GF-D8 (cell line): ENCODE measurements at places on chromosomes 7 and 10.
A peak's percentile ranks its signal among the peaks of the same experiment; 100 is the strongest.

GRCh38 chr7:101999393-101999792 is 182.0 kb downstream of the CUX1 start:
- DNase-seq: no peak

DNA sequence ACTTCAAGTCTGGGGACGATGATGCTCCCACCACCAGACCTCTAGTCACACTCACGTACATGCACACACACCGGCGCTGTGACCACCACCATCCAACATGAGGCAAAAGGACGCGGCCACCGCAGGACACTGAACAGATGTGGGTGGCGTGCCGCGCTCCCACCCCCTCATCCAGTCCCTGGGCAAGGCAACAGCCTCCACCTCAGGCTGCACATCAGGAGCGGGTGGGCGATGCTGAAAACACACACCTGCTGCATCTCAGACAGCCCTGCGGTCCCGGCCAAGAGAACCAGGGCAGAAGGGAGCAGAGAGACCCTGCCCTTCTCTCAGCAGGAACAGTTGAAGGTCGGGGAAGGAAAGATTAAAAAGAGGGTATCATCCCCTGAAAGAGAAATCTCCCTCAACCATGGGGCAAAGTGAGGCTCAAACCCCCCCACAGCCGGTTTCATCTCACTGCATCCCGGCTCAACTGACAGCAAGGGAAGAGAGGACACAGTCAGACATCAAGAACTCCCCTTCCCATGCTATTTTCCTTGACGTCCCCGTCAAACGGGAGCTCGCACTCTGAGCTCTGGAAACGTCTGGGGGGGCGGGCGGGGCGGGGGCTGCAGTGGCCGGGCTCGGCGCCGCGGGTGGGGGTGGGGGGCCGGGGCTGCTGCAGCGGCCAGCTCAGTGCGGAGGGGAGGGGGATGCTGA is 1.1 kb downstream of the CAMK2G start:
- DNase-seq: no peak

GRCh38 chr10:5079836-5080235 is 14.4 kb upstream of the AKR1C3 start:
- no peak for DNase-seq

DNA sequence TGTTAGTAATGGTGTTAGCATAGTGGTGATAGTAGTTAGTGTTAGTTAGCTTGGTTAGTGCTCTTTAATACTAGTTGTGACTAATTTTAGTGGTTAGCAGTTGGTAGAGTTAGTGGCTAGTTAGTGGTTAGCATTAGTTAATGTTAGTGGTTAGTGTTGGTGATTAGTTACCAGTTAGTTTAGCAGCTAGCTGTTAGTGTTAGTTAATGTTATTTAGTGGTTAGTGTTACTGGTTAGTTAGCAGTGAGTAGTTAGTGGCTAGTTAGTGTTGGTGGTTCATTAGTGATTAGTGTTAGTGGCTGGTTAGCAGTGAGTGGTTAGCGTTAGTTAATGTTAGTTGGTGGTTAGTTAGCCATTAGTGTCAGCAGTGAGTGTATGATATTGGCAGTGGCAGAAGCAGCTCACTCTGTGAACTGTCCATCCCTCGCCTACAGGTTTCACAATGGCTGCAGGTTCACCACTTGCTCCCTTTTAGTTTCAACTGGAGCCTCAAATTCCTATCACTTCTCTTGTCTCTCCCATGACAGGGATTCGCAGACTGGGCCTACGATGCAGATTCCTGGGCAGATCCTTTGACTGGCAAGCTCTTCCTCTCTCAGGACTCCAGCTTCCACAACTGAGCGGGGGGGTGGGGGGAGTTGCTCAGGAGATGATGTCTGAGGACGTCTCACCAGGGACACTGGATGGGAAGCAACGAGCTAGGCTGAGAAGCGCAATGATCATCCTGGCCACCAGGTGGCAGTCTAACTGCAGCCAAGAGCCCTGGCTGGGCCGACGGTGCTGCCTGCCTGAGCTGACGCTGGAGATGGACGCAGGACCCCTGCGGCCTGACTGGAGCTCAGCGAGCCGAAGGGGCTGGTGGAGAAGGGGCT is 19.5 kb downstream of the GHRHR start:
- peak; percentile 5 for DNase-seq

- no peak for DNase-seq
These were observed 30.6 kb downstream of the CPVL start for GRCh38 chr7:29115753-29116152.

DNA sequence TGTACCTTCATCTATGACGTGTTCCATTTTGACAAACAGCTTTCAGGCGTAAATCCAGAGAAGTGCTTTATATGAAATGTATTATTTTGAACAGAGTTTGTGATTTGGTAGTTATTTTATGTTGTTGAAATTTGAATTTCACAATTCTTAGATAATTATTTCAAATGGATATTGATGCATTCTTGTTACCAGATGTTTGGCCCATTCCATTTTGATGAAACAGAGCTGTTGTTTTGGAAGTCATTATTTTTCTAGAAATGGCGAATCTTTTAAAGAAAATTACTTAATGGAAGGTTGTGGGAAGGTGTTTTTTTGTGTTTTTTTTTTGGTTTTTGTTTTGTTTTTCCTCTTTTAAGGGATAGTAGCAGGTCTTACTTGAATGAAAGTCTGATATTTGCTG is 2.4 kb downstream of the OTUD1 start:
- DNase-seq: no peak

DNA sequence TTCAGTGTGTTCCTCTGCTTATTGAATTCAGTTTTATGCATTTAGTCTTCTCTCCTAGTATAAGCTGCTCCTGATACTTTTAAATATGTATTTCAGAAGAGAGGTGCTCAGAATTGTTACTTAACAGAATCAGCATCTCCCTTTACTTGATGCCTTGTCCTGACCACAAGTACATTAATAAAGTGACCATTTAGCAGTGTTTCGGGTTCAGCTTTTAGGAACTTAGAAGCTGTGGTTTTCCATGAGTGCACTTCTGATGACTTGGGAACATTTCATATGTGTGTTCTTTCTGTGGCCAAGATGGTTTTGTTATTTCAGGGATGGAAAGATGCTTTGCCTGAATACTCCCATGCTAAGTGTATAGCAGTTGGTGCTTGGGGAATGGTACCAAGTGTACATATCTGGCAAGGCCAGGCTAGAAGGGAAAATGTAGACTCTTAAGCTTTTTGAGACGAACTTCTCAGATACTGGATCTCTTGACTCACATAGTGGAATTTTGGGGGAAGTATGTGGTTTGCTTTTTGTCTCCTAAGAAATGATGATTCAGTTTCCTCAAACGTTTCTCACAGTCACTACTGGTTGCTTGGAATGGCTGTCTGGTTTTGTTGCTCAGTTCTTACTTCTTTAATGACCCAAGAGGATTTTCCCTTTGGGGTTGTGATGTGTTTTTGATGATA is 17.2 kb downstream of the SGPL1 start:
- no peak for DNase-seq

- DNase-seq: no peak
These were observed 13.2 kb downstream of the SGPL1 start for GRCh38 chr10:70828923-70829322.

DNA sequence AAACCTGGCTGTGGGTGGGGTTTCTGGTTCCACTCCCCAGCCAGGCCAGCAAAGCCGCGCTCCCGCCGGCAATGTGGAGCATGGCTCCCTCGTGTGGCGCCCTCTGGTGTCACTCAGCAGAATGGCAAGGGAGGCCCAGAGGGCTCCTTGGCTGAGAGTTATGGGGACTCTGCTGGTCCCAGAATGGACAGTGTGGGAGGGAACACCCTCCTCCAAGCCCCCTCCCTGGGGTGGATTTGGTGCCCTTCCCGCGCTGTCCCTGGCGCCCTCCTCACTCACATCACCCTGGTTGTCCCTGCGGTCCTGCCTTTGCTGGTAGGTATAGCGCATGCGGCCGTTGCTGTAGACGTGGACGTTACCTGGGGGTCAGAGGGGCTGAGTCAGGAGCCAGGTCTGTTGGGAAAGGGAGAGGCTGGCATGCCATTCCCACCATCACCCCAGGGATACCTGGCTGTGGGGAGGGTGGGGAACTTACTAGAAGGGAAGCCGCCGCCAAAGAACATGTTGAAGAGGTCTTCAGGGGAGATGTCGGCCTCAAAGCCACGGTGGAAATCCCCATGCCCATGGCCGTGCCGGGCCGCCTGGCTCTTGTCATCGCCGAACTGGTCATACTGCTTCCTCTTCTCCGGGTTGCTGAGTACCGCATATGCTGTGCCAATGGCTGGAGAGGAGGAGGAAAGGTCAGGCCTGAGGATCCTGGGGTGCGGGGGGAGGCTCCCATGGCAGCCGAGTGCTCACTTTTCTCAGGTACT is 14.0 kb downstream of the DNAJB12 start:
- DNase-seq: peak; percentile 6

DNA sequence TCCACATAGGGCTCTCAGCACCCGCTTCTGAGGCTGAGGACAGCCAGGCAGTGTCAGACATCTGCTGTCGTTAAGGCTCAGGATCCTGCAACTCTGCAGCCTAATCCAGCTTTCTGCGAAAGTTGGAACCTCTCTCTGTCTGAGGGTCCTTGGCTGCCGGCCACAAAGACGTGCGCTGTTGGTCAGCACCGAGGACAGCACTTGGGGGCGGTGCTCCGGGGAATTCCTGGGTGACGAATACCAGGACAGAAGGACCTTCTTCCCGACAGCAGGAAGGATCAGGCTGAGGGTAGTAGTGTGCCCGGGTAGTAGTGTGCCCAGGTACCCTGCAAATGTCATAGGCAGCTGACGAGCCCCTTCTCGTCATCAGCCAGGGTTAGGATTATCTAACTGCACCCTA is 16.0 kb upstream of the RASGEF1A start:
- DNase-seq: no peak
